Mammary epithelial cell (primary cell): ENCODE measurements at places on chromosomes 3 and 15.

DNA sequence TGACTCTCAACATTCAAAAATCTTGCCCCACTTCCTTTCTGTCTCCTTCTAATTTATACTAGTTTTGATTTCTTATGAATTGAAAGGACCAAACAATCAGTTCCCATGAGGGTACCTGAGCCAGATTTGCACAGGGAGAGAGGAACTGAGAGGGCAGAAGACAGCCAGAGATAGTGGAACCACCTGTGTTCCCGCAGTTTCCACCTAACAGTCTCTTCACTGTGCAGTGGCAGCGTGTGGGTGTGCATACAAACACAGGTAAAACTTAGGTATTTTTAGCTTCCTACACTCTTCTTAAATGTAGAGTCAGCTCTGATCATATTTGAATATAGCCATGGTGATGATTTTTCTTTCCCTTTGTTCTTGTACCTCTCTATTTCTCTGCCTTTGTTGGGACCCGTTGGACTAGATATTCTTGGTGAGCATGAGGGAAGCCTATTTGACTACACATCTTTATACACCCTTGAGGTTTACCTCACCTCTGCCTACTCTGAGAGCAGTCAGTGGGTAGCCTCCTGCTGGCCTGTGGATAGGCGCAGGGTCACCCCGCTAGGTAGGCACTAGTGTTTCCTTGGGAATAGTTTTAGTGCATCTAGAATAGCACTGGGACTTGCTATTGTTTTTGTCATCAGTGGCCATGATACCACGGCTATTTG is 58.8 kb downstream of the MAP3K13 start:
- DNase-seq = no peak

DNA sequence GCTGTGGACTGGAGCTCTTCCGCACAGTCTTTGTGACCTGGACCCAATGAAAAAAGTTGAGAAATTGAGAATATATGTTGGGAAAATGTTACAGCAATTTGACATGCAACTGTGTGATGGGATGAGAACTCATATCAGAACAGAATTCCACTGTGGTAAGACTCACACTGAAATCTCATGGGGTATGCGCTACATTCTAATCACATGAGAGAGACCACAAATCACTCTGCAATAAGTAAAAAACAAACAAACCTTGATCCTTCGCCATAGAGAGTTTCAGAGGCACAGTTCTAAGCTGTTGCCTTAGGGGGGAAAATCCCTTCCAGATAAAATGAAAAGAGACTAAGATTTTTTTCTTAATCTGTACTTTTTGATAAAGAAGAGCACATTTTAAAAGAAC is 37.3 kb downstream of the LMCD1 start:
- DNase-seq = no peak

DNA sequence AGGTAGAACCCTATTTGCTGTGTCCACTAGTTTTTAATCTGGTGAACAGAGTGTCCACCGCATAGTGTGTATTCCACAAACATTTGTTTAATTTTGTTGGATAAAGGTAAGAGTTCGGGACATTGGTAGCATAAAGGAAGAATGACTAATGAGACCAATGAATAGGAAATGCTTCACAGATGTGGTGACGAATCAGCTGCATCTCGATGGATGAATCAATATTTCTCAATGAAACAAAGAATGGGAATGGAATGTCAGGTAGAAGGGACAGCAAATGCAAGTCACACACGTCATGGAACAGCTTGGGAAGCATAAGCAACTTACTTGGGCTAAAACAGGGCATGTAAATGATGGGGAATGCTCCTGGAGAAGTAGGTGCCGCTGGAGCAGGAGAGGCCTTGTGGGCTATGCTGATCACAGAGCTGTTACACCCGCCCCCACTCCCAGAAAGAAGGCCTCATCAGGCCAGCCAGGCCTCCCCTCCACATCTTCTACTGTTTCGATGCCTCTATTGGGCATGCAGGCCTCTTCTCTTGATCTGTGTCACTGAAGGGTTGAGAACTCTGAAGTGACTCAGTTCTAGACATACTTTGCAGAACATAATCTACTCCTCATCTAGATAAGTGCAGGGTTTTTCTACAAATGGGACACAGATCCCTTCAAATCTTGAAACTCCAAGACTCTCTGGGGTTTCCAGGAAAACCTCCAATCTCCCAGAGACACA is 120.0 kb upstream of the GADL1 start:
- peak; percentile 80 for DNase-seq

DNA sequence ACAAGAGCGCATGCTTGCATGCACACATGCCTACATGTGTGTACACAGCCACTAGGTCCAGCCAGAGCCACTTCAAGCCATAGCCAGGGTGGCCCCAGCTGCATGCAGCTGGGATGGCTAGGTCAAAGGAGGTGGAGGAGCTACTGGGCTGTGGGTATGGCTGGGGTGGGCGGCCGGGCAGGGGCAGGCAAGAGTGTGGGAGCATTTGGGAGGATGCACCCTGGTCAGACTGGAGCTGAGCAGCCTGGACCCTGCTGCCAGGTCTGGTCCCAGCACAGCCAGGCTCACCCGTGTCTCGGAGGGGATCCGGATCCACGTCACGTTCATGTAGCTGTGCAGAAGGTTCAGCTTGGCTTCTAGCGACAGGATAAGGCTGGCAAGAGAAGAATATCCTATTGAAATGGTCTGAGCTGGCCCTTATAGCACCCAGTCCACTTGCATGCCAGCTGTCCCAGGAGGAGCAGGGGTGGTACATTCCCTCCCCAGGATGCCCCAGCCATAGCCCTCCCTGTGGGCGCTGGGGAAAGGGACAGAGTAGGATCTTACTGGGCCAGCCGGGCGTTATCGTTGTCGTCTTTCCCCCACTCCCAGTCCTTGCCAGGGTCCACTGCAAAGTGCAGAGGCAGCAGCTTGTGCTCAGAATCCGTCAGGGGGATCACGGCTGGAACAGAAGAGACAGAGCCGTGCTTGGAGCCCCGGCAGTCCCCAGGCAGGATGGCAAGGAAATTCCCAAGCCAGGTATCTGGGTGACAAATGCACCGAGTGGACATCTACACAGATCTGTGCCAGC is 160.5 kb downstream of the KLF13 start:
- DNase-seq = no peak

GRCh38 chr15:53437985-53438841 is 321.2 kb downstream of the WDR72 start:
- DNase-seq = no peak

DNA sequence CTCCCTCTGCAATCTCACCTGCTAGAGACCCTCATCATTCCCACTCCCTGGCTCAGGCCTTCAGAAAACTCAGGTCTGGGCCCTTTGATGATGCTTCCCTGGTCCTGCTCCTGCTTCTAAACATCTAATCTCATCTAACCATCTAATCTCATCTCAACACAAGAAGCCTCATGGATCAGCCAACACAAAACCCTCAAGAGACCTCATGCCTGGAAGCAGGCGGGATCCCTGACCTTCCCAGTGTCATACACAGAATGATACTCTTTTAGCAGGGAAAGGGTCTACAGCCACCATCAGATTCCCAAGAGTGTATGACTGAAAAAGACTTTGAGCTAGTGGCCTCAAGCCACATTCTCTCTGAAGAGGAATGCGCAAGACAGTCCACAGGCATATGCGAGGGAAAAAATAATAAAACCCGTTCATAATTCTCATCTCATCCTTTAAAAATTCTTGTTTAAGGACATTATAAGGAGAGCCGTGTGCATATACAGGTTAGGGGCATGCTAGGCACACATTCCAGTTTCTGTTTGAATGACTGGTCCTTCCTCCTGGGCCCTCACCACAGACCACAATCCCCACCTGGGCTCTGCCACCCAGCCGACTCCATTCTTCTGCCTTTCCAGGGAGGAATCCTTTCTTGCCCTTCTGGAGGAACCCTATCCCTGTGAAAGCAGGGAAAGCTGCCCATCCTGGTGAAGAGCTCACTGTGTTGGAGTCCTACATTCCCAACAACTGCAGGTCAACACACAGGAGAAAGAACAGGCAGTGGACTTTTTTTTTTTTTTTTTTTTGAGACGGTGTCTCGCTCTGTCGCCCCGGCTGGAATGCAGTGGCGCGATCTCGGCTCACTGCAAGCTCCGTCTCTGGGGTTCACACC is 2.2 kb downstream of the ZXDC start:
- DNase-seq = no peak

GRCh38 chr3:171543759-171544300 is 83.6 kb upstream of the TNIK start:
- DNase-seq = no peak

DNA sequence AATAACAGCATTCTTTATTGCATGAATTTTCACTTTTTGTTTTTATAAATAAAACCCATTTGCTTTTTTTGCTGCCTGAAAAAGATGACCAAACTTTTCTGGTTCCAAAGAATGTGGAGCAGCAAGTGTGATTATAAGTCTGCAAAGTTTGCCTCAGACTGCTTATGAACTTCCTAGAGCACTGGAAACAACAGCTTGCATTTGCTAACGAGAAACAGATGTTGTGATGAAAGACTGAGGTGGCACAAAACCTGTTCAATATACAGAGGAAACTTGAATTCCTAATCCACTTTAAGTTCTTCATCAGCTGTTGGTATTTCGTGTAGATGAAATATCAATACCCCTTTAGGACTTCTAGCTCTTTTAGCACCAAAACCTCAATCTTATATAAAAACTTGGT is 9.3 kb downstream of the ZPLD1 start:
- no peak for DNase-seq

DNA sequence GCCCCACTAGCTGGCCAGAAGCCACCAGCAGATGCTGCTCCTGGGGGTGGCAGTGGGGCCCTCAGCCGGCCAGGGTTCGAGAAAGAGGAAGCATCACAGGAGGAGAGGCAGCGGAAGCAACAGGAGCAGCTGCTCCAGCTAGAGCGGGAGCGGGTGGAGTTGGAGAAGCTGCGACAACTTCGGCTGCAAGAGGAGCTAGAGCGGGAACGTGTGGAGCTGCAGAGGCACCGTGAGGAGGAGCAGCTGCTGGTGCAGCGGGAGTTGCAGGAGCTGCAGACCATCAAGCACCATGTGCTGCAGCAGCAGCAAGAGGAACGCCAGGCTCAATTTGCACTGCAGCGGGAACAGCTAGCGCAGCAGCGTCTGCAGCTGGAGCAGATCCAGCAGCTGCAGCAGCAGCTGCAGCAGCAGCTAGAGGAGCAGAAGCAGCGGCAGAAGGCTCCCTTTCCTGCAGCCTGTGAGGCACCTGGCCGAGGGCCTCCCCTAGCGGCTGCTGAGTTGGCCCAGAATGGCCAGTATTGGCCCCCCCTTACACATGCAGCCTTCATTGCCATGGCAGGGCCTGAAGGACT is 17.5 kb upstream of the APEH start:
- no peak for DNase-seq

DNA sequence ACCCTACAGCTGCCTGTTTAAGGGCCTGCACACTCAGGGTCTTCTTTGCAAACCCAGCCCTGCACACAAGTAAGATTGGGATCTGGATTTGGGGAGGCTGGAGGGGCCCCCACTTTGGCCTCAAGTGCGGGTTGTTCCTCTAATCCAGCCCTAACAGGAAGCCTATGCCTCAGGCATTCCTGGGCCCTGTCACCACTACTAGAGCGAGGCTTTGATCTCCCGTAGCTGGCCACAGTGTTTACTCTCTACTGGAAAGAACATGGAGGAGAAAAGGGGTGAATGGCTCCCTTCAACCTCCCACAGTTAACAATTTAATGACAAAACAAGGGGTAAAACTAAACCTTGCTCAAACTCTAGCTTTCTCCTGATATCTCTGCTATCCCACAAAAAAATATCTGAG is 48.4 kb downstream of the DZIP1L start:
- DNase-seq = no peak

GRCh38 chr3:99918715-99919114 is 101.1 kb downstream of the CMSS1 start:
- DNase-seq = no peak

DNA sequence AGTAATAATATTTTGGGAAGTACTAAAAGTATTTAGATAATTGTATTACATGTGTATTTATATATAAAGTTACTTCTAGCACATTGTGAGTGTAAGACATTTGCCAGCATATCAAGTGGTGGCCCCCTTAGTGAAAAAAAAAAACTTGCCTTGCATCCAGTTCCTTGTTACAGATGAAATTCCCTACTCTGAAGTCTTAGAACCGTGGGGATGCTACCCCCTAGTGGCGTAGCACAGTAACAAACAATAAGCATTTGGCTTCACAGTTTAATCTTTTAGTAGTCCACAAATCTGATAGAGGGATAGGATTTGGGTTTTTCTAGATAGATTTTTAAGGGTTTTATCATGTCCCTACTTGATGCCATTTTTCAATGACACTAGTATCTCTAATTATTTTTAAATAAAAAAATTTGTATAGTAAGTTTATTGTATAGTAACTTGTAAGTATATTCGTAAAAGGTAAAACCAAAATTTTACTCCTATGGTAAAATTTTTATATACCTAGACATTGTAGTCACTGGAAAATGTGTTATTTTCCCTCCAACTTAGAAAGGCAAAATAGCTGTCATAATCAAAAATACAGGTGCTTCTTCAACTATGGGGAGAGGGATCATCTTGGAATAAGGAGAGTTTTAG is 14.3 kb downstream of the SMC4 start:
- peak; percentile 54 for DNase-seq

GRCh38 chr3:116806351-116806750 is 96.8 kb downstream of the TUSC7 start:
- DNase-seq = no peak

- peak; percentile 69 for DNase-seq
These were observed 6.7 kb downstream of the LYZL4 start for GRCh38 chr3:42403737-42404136.

DNA sequence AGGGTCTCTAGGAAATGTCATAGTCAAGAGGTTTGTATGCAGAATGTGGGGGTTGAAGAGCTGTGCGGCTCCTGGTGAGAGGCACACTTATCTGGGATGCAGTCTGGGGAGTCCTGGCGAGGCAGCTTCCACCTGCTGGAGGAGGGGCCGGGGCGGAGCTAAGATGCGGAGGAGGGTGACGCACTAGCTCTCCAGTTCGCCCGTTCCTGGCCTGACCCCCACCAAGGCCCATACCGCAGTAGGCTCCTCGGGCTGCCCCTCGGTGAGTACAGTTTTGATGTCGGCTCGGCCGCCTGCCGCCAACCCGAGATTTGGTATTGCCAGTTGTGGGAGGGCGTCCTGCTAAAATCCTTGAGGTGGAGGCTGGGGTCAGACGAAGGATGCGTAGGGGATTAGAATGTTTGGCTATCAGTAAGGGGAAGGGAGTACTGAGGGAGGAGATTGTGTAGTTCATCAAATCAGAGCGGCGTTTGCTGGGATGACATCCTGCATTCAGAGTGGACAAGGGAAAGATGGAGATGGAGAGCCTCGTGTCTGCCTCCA is at the start of gene SCG5:
Gene SCG5, plus strand, starts transcription at position 194 of the 543 bp plus-strand sequence. CDS start 1,883 bp downstream, outside the sequence.
- no peak for DNase-seq

GRCh38 chr15:88118035-88118434 is 138.5 kb downstream of the NTRK3 start:
- no peak for DNase-seq

- DNase-seq = no peak
These were observed 63.8 kb downstream of the TTC23 start for GRCh38 chr15:99185414-99186130.

GRCh38 chr3:13414040-13414729 is 5.9 kb downstream of the NUP210 start:
- DNase-seq = no peak

DNA sequence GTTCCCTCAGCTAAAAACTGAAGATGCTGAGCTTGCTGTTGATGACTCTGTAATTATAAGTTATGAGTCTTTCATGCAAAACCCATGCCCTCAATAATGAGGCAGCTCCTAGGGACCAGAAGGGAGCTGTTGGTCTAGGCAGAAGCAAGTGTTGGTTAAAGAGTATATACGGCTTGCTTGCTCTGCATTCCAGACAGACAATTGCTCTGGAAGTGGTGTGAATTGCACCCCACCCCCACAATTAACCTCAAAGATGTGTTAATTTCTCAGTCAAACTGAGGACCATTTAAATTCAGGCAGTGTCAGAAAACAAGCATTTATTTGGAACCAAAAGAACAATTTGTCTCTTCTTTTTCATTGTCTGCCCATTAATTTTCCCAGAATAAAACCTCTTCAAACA is 163.5 kb upstream of the EOMES start:
- DNase-seq = no peak
